ENCODE measurements at places on chromosomes 7 and 10.

DNA sequence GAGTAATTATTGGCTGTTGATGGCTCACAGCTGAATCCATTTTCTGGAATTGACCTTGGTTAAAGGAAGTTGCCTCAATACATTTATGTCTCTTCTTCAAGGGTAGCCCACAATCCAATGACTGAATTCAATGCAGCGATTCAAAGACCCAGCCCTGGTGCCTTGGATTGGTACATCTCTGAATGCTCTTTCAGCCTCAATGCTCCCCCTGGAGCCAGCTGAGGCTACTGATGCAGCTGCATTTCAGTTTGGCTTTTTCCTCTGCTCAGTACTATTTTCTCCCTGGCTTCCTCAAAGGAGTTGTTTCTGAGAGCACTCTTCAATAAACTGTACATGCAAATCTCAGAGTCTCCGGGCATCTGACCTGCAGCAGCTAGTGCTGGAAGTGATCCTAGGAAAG lies 633 bp upstream of the EBLN1 start:
- no peak for DNase-seq

- no peak for DNase-seq
Observed at GRCh38 chr10:22986771-22987542, 59.1 kb downstream of the ARMC3 start.

- no peak for DNase-seq
Observed at GRCh38 chr7:77222819-77223218, 23.2 kb upstream of the FGL2 start.

DNA sequence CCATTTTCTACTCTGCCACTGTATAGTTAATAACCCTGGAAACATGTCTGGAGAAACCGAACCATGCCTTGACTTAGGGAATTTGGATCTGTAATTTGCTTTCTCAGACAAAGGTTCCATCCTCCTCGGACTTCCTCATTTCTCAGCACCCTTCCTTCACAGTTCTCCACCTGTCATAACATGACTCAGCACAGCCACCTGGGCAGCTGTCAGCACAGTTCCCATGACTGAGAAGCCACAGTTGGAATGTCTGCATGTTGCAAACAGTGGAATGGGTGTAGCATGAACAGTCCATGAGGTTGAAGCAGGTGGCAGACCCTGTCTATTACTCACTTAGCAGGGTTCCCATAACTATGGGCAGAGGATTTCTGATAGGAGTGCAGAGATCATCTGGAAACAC lies 634 bp upstream of the OR9A4 start:
- no peak for DNase-seq

GRCh38 chr7:4690953-4691856 lies 9.1 kb downstream of the FOXK1 start:
- DNase-seq, result no peak
